ENCODE measurements at places on chromosomes 3 and 15.
A peak's percentile ranks its signal among the peaks of the same experiment; 100 is the strongest.

DNA sequence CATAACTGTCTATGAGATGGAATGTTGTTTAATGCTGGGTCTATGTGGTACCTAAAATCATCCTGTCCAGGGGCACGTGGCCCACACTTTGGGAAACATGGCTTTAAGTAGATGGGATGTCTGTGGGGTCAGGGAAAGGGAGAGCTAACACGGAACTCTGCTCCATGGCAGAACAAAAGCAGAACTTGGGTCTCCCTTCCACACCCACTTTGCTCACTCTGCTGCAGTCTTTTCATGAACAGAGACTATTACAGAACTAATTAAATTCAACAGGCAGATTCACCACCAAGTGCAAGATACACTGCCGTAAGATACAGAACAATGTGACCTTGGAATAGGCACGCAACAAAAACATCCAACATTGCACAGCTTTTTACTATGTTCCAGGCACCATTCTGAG, 28.2 kb downstream of the POPDC2 start:
- no peak for DNase-seq

- no peak for DNase-seq
Observed at GRCh38 chr15:60721257-60721626, 242.3 kb upstream of the ICE2 start.

GRCh38 chr3:95002438-95003046, 939.7 kb downstream of the NSUN3 start:
- DNase-seq = no peak

- DNase-seq = no peak
Observed at GRCh38 chr3:132605374-132605792, 8.3 kb downstream of the ACKR4 start.

DNA sequence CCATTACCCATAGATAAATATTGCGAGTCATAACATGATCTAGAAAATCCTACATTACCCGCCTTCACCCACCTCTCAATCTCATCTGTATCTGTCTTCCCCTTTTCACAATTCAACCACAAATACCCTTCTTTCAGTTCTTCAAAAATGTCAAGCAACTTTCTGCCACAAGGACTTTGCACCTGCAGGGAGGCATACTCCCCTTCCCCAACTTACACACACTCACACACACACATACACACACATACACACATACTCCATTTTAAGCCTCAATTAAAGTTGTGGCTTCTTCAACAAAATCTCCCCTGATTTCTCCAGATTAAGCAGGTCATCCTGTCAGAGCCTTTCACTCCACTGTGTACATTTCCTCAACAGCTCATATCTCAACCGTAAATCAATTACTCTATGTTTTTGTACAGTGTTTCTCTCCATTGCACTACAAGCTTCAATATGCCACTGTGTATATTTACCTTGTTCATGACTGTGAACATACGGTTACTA, 33.1 kb upstream of the CCDC50 start:
- no peak for DNase-seq

DNA sequence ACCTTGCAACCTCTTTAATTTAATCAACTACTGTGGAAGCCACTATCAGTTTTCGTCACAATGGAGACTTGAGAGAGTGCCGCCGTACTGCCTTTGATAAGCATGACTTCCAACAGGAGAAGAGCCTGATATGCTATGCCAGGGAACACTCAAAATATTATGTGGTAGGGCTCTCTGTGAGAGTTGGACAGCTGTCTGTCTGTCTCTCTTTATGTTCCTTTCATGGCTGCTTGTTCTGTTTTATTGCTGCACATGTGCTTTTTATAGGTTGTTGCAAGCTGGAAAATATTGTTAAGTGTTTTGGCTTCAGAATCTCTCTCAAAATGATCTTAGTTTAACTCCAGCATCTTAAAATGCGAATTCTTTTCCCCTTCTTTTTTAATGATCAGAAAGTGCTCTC, 249.4 kb upstream of the RARB start:
- no peak for DNase-seq

DNA sequence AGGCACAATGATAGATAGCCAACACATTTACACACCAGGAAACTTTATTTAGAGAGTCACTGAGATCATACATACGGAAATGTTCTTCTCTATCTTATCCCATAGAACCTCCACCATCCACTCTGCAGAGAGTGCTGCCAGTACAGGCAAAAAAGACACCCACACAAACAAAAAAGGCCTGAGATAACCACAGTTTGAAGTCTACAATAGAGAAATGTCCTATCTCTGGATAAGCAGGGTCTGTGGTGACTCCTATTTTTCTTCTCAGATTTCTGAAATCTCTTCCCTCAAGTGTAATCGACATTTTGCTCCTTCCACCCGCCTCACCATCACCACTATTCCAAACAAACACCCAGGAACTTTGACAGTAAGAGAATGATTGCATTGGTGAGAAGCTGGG, 413.9 kb upstream of the NR2F2 start:
- DNase-seq = no peak

- DNase-seq = no peak
Observed at GRCh38 chr3:160649596-160649995, 27.4 kb upstream of the ARL14 start.

GRCh38 chr3:72310419-72311380, 525.8 kb upstream of the PROK2 start:
- DNase-seq = peak; percentile 58

DNA sequence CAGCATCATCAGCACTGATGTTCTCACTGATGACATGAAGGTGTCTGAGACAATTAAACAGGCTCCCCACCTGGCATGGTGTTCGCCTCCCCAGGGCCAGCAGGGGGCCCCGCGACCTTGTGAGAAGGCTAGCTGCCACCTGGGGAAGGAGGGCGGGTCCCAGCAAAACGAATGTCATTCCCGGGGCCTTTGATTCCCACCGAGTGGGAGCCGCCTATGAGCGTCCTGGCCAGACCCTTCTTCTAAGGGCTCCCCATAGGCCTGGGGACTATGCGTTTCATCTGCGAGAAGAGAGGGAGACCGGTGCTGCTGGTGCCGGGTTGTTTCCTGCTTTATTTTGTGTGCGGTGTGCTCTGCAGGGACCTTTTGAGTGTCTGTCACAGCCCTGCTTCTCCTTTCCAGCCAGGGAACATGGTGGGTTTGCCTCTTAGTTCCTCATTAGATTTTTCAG, 20.5 kb upstream of the MINDY4B start:
- DNase-seq = peak; percentile 93

DNA sequence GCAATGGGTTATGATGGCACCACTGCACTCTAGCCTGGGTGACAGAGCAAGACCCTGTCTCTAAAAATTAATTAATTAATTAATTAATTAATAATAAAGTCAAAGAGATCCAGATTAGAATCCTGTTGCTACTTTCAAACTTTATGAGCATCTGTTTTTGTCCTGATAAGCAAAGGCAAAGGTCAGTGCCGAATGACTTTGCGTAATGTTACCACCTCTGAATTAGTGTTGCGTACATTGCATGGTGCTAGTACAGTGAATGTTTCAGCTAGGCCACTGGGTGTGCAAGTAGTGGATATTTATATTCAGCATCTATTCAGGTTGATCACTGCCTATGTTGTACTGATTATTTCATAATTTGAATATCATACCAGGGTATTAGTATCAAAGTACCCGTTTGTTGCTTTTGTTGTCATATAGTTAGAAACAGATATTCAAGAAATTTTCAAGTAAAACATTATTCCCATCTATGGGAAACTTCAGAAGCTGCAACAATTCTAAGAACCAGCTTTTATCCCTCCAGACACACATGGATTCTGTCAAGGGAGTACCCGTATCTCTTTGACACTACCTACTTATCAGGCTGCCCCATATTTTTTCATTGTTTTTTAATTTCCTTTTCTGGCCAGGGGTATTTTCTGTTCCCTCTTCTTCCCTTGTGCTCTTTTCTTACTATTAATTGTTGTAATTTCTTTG, 127.1 kb upstream of the GRM7 start:
- DNase-seq = no peak

DNA sequence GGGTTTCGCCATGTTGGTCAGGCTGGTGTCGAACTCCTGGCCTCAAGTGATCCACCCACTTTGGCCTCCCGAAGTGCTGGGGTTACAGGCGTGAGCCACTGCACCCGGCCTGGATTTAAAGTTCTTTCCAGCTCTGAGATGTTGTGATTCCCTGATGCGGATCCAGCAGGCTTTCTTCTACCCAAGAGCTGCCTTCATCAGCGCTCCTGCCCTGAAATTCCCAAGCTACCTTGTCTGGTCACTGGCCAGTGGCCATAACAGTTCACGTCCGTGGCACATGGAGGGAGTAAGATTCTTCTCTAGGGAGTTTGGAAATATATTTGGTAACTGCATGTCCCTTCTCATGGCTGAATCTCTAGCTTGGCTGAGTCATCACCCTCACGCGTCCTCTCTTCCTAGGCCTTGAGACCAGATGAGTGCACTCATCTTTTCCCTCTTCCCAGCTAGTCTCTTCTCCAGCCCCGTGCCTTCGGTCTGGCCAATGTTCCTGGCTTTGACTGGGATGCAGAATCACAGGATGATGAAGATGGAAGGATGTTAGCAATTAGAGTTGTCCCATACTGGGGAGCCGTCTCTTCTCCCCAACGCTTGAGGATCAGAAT, 29.8 kb upstream of the APOD start:
- no peak for DNase-seq

GRCh38 chr3:25354071-25354470, 74.0 kb upstream of the RARB start:
- no peak for DNase-seq

Measured in NCI-H146 (cell line).